ENCODE measurements at places on chromosomes 4 and X.

DNA sequence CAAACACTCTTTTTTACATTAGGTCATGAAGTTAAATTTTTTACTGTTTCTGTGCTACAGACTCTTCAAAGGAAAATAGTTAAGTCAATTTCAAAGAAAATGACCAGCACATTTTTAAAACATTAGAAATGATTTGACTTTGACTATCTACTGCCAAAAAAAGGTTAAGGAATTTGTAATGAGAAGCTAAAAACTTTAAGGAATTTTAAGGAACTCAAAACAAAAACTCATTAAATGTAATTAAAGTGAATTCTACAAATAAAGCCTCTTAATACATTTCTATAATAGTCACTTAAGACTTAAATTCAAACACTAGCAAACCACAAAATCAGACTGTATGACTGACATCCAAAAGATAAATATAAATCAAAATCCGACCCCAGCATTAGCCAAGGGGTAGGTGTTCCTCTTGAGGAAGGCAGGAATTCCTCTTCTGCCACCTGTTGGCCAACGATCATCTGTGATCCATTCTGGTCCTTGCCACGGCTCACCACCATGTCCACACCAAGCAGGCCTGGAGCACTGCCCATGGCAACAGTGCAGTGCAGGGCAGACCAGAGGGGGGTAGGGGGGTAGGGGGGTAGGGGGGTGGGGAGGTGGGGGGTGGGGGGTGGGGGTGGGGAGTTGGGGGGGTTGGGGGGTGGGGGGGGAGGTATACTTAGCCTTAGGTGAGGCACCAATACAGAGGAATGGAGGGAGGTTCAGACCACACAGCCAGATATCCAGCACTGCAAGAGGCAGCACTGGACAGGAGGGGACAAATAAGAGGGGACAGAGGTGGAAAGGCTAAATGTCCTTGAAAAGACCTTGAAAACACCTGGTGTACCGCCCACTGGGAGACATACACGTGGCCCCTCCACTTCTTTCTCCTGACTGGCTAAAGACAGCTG lies 287.4 kb downstream of the CHIC1 start:
- H3K4me3 ChIP-seq = no peak overlapping the region
- no peak overlapping the region for H3K27ac ChIP-seq
- peaks cover 2% of the 10 kb centered on the region for H3K27me3 ChIP-seq
- peaks cover 29% of the 10 kb centered on the region for H3K36me3 ChIP-seq

DNA sequence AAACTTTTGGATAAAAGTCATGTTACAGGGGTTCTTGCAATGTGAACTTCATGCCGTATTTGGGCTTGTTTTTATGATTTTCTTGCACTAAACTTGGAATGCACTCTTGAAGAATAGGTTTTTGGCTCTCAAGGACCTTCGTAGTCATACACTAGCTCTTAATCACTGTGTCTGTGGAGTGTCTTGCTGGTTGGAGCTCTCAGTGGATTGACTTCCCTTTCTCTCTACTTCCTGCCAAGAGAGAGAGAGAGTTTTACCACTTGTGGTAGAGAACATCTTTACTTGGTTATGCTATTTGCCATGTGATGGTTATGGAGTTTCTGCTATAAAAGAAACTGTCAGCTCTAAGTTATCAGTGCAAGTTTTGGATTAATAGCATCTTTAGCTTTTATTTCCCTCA lies 112.4 kb downstream of the BMPR1B start:
- H3K27ac ChIP-seq = no peak overlapping the region
- no peaks in the 10 kb centered on the region for H3K4me1 ChIP-seq
- no peak for DNase-seq
- H3K36me3 ChIP-seq = no peaks in the 10 kb centered on the region

DNA sequence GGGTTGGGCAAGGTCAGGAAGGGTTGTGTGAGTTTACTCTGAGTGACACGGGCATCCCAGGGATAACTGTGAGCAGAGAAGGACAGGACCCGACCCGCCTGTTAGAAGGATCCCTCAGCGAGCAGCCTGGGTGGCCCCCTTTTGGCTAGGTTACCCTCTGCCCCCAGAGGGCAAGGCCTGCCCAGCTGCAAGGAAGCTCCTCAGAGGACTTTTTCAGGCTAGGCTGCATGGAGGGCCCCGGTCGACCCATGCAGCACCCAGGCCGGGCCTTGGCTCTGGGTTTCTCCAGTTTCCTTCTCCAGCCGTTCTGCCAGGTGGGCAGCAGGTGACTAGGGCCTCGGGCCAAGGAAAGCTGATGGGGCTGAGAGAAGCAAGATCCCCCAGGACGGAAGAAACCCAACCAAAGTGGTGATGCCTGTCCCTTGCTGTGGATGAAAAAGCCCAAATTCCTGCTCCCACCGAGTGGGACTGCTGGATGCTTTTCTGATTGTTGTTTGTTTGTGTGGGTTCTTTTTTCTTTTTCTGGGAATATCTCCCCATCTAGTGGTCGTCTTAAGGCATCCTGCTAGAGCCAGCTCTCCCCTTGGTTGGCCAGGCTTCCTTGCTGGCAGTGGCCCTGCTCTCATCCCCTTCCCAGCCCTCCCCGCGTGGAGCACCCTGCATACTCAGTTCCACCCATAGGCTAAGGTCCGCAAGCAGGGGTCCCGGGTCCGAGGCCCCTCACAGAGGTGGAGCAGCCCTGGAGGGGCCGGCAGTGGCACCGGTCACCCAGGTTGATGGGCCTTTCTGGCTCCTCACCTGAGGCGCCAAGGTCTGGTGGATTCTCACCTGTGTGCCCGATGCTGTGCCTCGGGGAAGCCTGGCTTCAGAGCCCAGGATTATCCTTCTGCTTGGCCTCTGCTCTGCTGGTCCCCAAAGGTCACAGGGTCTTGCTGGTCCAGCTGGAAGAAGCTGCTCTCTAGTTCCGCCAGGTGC lies 1.8 kb downstream of the ZFP92 start:
- peak overlapping the region; percentile 16 for H3K4me3 ChIP-seq
- DNase-seq = no peak
- H3K27ac ChIP-seq = no peak overlapping the region
- peaks cover 14% of the 10 kb centered on the region for H3K4me1 ChIP-seq
- H3K27me3 ChIP-seq = peaks cover 19% of the 10 kb centered on the region
- no peaks in the 10 kb centered on the region for H3K36me3 ChIP-seq

- H3K4me3 ChIP-seq = no peak overlapping the region
- no peak overlapping the region for H3K27ac ChIP-seq
- no peak for DNase-seq
- H3K36me3 ChIP-seq = no peaks in the 10 kb centered on the region
Observed at GRCh38 chrX:121635141-121635540, 587.7 kb downstream of the GLUD2 start.

GRCh38 chr4:16580514-16580913 lies 317.9 kb downstream of the LDB2 start:
- peaks cover 29% of the 10 kb centered on the region for H3K36me3 ChIP-seq
- no peaks in the 10 kb centered on the region for H3K27me3 ChIP-seq
- DNase-seq = no peak
- no peak overlapping the region for H3K27ac ChIP-seq
- no peak overlapping the region for H3K4me3 ChIP-seq

- no peaks in the 10 kb centered on the region for H3K27me3 ChIP-seq
- H3K4me1 ChIP-seq = peaks cover 17% of the 10 kb centered on the region
- H3K36me3 ChIP-seq = no peaks in the 10 kb centered on the region
- peak overlapping the region; percentile 91 for H3K27ac ChIP-seq
- no peak for DNase-seq
- no peak overlapping the region for H3K4me3 ChIP-seq
Observed at GRCh38 chrX:23387550-23388184, 53.0 kb downstream of the PTCHD1 start.

DNA sequence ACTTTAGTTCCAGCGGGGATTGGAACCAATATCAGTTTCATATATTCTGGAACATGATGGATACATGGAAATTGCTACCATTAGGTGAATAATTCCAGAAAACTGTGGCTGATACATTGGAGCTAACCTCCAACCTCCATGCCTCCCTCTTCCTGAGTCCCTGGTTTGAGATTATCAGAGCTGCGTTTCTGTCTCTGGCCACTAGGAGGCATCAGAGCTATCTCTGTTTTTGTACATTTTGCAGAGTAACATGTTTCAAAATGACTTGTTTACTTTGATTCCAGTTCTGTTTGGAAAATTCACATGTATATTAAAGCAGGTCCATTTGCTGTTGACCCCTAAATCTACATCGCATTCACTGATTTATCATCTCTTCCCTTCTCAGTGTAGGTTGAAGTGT lies 2.4 kb upstream of the RAB40AL start:
- no peaks in the 10 kb centered on the region for H3K27me3 ChIP-seq
- peak; percentile 36 for DNase-seq
- H3K36me3 ChIP-seq = no peaks in the 10 kb centered on the region
- H3K4me1 ChIP-seq = peaks cover 5% of the 10 kb centered on the region
- H3K4me3 ChIP-seq = no peak overlapping the region

- no peak overlapping the region for H3K27ac ChIP-seq
- H3K27me3 ChIP-seq = peaks cover 4% of the 10 kb centered on the region
Observed at GRCh38 chr4:54882616-54883015, 224.9 kb downstream of the KIT start.

- DNase-seq = no peak
- peaks cover 53% of the 10 kb centered on the region for H3K4me1 ChIP-seq
- no peak overlapping the region for H3K4me3 ChIP-seq
- peaks cover 5% of the 10 kb centered on the region for H3K27me3 ChIP-seq
Observed at GRCh38 chr4:98601708-98602107, 56.7 kb downstream of the TSPAN5 start.

DNA sequence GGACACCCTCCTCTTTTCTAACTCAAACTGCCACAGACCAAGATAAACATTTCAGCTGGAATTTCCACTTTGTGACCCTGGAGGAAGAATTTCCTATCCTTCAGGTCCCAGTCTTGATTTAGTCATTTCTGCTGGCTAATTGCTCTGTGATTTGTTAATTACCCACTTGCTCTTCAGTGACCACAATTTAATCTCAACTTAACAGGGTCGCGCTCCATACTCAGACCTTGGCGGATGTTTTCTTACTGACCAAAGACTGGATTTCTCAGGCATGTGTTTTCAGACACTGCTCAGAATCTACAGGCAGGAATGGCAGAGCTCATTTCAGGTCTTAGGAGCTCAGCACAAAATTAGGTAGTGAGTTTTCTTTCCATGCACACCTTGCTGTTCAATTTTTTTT lies 188.9 kb downstream of the ASMT start:
- DNase-seq = no peak
- H3K4me3 ChIP-seq = no peak overlapping the region
- H3K27me3 ChIP-seq = no peaks in the 10 kb centered on the region
- H3K36me3 ChIP-seq = no peaks in the 10 kb centered on the region
- peaks cover 8% of the 10 kb centered on the region for H3K4me1 ChIP-seq

DNA sequence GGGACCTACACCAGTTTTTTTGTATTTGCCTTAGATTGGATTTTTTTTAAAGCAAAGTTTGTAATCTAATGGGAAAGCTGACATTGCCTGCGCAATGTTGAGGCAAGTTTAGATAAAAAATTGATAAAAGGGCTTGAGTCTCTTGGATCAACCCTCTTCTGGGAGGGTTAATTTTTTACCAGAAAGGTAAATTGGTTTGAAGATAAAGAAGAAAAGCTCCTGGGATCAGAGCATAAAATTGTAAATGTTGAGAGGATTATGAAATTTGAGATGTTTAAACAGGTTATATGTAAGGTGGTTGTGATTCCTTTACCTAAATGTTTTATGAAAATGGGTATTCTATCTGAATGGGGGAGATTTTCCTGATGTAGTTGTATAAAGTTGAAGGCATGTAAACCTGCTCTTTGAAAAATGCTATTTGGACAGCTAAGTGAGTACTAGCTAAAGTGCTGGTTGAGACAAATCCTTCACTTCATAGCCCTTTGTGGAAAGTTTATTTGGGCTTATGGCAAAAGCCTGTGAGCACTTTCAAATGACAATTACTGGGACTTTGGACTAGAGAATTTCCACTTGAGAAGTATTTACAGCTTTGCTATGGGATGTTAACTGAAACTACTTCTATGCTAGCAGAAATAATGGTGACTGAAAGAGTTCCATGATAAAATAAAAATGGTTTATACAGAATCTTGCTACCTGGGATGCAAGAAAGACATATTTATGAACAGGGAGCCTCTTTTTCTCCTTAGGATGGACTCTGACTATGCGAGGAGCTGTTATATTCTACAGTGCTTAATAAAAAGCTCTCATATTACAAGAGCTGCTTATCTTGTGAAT lies 56.2 kb downstream of the UGT2B10 start:
- peaks cover 4% of the 10 kb centered on the region for H3K36me3 ChIP-seq
- no peak overlapping the region for H3K4me3 ChIP-seq
- H3K27ac ChIP-seq = no peak overlapping the region
- no peaks in the 10 kb centered on the region for H3K27me3 ChIP-seq

GRCh38 chrX:40849906-40850823 lies 114.8 kb upstream of the MED14 start:
- peaks cover 2% of the 10 kb centered on the region for H3K27me3 ChIP-seq
- no peaks in the 10 kb centered on the region for H3K36me3 ChIP-seq
- peaks cover 68% of the 10 kb centered on the region for H3K4me1 ChIP-seq
- H3K4me3 ChIP-seq = no peak overlapping the region
- H3K27ac ChIP-seq = no peak overlapping the region

DNA sequence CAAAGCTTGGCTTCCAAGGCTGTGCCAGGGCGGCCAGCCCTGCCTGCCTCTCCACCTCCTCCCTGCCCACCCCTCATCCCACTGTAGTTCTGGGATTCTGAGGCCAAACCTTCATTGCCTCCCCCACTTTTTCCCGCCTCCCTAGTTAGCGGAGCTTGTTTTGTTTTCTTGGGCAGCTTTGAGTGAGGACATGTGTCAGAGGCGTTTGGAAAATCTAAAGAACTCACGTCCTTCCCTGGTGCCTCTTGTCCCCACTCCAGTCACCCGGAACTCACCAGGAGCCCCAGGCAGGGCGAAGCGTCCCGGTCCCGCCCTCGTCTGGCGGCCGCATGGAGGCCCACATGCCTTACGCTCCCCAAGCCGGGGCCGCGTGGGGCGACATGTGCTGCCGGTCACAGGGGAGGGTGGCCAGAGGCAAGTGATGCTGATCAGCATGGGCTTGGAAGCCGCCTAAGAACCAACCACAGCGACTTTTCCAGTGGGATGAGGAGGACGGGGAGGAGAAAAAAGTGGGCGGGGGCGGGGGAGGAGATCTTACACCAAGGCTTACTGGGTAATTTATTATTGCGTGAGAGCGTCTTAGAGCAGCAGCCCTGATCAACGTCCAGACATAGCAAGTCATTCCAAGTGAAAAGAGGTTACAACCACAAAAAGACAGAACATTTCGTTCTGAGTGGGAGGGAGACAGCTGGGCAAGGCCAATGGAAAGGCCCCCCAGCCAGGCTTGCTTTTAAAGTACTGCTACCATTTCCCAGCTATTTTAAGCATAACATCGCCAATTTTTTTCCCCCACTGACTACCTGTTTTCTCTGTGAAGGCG lies 48.5 kb downstream of the PRPS1 start:
- H3K4me1 ChIP-seq = peaks cover 30% of the 10 kb centered on the region
- DNase-seq = no peak
- H3K36me3 ChIP-seq = no peaks in the 10 kb centered on the region
- H3K4me3 ChIP-seq = no peak overlapping the region
- no peak overlapping the region for H3K27ac ChIP-seq

- H3K27me3 ChIP-seq = peaks cover 5% of the 10 kb centered on the region
- no peak for DNase-seq
- no peak overlapping the region for H3K27ac ChIP-seq
Observed at GRCh38 chrX:154490021-154490413, 412 bp downstream of the SLC10A3 start.

GRCh38 chrX:133638285-133638684 lies 223.0 kb upstream of the GPC4 start:
- no peaks in the 10 kb centered on the region for H3K36me3 ChIP-seq
- H3K4me3 ChIP-seq = no peak overlapping the region
- no peak overlapping the region for H3K27ac ChIP-seq

GRCh38 chr4:15873117-15873516 lies 65.4 kb downstream of the FGFBP1 start:
- no peak overlapping the region for H3K27ac ChIP-seq
- no peaks in the 10 kb centered on the region for H3K4me1 ChIP-seq
- no peak overlapping the region for H3K4me3 ChIP-seq
- no peaks in the 10 kb centered on the region for H3K27me3 ChIP-seq
